ENCODE measurements at places on chromosomes 6 and 20.
A peak's percentile ranks its signal among the peaks of the same experiment; 100 is the strongest.

DNA sequence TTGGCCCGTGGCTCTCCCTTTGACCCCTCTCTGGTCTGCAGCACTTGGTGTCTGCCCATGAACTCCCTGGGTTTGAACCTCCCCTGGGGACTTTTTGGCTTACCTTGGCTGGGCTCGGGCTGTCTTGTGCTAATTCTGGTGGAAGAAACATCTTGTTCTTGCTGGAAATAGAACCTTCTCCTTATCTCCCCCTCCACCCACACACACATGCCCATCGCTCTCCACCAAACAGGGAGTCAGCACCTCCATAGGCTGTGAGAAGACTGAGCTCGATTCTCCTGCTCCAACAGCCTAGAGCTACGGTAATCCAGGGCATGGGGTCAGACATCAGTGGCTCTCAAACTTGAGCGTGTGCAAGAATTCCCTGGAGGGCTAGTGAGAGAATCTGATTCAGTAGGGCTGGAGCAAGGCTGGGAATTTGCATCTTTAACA, 114.4 kb upstream of the SLC22A23 start:
- DNase-seq, result no peak

- no peak for DNase-seq
Observed at GRCh38 chr20:15857173-15857784, 716.0 kb downstream of the KIF16B start.

GRCh38 chr20:25987073-25987927, 290.6 kb upstream of the ZNF337 start:
- peak; percentile 45 for DNase-seq

GRCh38 chr20:53738039-53738944, 144.7 kb upstream of the ZNF217 start:
- DNase-seq, result peak; percentile 87

DNA sequence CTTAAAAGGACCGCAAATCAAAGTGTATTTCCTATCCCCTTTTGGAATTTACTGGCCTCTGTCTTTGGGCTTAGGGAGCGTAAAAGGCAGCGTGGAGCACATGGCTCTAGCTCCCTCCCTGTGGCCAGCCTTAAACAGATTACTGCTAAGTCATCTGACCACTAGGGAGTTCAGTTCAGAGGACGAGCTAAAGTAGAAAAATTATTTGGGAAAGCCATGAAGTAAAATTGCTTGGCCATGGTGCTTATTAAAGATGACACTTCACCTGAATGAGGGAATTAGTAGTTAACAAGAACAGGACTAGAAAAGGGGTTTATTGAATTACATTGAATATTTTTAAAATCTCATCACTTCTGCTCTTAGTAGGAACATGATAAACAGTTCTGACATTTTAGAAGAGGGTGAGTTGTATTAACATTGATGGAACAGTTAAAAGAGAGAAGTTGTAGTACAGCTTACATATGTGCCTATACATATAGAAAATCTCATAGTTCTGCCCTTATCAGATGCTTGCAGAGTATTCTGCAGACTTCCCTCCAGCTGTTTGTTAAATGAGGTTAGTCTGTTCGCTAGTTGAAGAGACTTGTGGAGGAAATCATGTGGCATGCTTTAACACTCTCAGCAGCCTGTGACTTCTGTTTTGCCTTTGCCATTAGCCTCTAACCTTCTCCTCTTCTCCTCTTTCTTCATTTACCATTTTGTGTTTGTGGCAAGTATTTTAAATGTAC, 31.2 kb upstream of the MAPK13 start:
- DNase-seq, result no peak
